ENCODE measurements at places on chromosomes 5 and 9.

- DNase-seq, result no peak
Measured at GRCh38 chr9:112378328-112379176, 1.4 kb upstream of the HSDL2 start.

DNA sequence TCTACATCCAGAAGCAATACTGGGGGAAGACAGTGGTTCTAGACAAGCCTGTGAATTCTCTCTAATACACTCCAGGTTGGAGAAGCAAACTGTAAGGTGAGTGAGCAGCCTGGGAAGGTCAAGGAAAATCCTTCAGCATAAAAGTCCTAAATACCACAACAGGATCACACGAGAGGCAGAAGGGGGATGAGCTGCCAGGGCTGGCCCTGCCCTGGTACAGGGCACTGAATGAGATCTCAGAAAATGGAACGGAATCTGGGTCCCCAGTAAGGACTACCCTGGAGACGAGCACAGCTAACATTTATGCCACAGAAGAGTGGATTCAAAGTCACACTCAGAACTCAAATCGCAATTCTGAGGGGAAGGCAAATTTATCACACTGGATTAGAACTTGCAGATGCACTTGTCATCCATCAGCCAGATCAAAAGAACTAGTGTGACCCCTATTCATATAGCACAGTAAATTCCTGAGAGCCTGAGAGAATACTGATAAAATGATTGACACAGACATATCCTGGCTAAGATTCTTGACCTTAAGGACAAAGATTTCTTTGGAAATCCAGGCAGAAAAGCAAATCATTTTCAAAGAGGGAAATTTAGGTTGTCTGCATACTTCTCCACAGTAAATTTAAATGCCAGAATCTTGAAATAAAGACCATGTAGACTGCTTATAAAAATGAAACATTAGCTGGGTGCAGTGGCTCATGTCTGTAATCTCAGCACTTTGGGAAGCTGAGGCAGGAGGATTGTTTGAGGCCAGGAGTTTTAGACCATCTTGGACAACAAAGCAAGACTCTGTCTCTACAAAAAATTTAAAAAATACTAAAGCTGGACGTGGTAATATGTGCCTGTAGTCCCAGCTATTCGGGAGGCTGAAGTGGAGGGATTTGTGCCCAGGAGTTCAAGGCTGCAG lies 25.6 kb downstream of the FYB1 start:
- no peak for DNase-seq

GRCh38 chr9:81596679-81597418 lies 92.5 kb downstream of the TLE1 start:
- no peak for DNase-seq

GRCh38 chr5:122683631-122684030 lies 91.2 kb upstream of the SNX2 start:
- no peak for DNase-seq

DNA sequence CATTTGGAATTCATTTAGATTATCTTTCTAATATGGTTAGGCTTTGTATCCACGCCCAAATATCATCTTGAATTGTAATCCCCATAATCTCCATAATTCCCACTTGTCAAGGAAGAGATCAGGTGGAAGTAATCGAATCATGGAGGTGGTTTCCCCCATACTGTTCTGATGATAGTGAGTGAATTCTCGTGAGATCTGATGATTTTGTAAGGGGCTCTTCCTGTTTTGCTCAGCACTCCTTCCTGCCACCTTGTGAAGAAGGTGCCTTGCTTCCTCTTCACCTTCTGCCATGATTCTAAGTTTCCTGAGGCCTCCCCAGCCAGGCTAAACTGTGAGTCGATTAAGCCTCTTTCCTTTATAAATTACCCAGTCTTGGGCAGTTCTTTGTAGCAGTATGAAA lies 527.5 kb upstream of the ARRDC3 start:
- peak; percentile 42 for DNase-seq

DNA sequence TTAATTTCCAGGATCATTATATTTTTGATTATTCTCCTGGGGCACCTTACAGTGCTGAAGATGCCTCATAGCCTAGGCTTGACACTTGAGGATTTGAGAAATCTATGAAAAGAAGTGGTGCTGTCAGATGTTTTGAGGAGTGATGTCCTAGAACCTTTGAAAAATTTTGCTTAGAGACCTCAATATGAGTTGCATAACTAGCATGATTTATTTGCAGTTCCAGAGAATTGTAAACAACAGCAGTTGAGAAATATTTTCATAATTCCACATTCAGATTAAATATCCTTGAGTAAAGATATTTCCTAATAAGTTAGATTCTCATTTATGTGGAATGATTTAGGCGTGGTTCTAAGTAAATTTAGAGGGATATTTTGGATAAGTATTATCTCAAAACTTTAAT lies 225.8 kb downstream of the ADAMTSL1 start:
- DNase-seq, result no peak

GRCh38 chr5:155066886-155067595 lies 53.5 kb downstream of the KIF4B start:
- no peak for DNase-seq

- DNase-seq, result no peak
Measured at GRCh38 chr5:171155621-171156020, 153.4 kb upstream of the TLX3 start.

GRCh38 chr9:130608554-130609134 lies 29.3 kb downstream of the FUBP3 start:
- no peak for DNase-seq

DNA sequence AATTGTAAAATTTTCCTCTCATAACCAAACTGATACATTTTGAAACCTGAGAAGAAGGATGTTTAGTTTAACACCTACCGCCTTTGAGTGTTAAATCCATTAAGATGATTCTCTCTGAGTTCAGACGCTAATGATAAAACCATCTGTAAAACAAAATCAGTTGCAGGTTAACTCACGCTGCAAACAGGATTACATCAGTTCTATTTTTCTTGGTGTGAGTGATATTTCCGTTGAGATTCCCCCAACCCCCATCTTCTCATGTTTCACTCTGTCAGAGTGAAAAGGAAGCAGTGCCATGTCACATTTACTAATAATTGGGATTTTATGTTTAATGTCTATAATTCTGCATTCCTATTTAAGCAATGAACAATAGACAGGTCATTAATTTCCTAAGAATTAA lies 146.5 kb downstream of the FANCC start:
- DNase-seq, result peak; percentile 44

GRCh38 chr9:137302118-137302448 lies at the start of gene NRARP:
Gene NRARP, minus strand, starts transcription at chr9:137302271. Its CDS starts 343 bp downstream, at chr9:137301928.
- DNase-seq, result peak; percentile 91

- no peak for DNase-seq
Measured at GRCh38 chr9:86638109-86638508, 283.9 kb upstream of the TUT7 start.

DNA sequence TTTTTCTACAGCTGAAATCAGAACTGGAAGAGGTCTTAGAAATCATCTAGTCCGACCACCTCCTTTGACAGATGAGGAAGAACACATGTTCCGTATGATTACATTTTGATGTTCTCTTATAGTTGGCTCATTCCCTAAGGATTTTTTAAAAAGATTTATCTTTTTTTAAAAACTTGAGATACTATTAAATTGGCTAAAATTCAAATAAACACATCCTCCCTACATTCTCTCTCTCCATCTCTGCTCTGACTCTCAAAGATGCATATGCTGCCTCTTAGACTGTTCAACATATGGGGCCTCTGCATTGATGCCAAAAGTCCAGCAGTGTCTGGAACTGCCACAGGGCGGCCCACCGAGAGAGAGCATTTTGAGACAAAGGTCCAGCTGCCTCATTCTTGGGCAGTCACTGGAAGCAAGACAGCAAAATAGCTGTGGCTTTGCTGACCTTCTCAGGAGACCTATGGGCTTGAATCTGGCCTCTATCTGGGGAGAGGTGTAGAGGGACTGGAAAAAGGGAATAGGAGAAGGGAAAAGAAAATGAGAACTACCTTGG lies 12.8 kb upstream of the TSSK1B start:
- DNase-seq, result no peak

DNA sequence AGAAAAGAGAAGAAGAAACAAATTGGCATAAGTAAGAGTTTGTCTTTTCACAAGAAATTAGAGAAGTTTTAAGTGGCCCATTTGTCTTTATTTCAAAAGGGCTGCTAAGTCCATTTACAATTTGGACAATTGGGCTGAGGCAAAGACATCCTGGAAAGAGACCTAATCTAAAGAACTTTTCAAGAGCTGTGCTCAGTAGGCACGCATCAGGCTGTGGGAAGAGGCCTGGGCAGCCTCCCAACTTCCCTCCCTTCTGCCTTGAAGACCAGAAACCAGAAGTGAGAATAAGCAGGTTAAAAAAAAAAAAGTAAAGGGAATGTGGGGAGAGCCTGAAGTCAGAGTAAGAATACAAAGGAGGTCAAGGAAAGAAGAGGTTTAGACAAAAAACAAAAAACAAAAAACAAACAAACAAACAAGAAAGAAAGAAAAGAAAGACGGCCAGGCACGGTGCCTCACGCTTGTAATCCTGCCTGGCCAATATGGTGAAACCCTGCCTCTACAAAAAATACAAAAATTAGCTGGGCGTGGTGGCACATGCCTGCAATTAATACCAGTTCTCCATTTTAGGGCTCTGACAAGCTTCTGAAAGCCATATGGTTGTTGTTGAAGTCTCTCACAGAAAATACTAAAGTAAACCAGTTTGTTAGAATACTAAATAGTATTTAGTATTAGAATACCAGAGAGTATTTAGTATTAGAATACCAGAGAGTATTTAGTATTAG lies 48.0 kb upstream of the CEP78 start:
- DNase-seq, result no peak

DNA sequence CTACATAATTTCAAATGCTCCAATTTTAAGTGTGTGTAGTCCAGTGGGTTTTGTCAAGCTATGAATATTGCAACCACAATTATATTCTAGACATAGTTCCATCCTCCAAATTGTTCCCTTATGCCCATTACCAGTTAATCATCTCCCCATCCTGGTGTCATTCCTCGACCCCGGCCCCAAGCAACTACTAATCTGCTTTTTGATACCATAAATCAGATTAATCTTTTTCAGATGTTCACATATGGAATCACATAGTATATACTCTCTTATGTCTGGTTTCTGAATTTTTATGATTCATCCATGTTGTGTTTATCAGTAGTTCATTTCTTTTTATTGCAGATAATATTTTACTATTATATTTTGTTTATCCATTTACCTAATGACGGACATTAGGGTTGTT lies 148.4 kb upstream of the RORB start:
- DNase-seq, result no peak

DNA sequence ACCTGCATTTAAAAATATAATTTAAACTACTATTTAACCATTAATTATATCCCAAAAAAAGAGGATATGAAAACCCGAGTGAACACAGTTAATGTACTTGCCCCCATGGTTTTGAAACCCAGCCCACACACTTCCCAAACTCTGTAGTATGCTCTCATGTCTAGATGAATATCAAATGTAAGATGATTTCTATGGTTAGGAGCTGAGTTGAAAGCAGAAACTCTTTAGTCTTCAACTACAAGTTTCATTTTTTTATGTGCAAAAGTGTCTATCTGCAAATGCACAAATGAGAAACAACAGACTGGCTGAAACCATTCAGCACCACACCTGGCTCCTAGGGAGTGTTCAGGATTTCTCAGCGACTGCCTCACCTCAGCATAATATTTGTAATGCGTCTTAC lies 183.3 kb downstream of the SEMA5A start:
- no peak for DNase-seq

DNA sequence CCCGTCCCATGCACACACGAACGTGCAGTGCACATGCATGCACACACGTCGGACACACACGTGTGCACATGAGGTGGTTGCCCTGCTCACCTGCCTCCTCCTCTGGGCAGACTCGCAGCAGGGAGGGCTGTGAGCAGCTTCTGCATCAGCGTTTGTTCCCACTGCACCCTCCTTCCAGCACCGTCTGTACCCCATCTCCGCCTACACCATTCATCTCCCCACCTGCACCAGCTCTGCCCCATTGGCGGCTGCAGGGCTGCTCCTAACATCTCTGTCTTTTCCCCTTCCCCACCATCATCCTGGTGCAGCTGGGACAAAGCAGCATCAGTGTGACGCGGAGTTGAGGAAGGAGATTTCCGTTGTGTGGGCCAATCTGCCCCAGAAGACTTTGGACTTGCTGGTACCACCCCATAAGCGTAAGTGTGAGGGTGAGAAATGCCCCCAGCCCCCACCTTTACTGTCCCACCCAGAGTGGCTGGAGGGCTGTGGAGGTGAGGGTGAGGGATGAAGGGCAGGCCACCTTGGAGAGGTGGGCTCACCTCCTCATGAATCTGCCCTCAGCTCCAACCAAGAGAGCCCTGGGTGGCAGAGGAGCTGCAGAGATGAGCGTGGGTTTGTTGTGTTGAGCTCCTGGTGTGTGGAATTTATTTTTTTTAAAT lies 234.6 kb downstream of the CACNA1B start:
- DNase-seq, result no peak

DNA sequence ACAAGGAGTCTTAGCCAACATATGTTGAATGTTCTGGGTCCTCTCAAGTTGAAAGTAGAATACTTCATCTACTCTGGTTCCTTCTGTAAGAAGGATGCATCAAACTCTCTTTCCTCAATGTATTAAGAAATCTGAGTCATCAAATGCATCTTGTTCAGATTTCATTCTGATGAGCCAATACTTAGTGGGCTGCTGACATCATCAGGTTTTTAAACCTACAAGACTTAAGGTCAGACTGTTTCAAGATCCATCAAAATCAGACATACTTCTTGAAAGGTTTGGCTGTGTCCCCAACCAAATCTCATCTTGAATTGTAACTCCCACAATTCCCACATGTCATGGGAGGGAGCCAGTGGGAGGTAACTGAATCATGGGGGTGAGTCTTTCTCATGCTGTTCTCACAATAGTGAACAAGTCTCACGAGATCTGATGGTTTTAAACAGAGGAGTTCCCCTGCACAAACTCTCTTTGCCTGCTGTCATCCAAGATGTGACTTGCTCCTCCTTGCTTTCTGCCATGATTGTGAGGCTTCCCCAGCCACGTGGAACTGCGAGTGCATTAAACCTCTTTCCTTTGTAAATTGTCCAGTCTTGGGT lies 168.8 kb downstream of the RAPGEF6 start:
- DNase-seq, result no peak

GRCh38 chr5:151812757-151813309 lies 41.1 kb downstream of the G3BP1 start:
- DNase-seq, result no peak

- DNase-seq, result no peak
Measured at GRCh38 chr5:134534726-134535110, 9.2 kb downstream of the JADE2 start.

DNA sequence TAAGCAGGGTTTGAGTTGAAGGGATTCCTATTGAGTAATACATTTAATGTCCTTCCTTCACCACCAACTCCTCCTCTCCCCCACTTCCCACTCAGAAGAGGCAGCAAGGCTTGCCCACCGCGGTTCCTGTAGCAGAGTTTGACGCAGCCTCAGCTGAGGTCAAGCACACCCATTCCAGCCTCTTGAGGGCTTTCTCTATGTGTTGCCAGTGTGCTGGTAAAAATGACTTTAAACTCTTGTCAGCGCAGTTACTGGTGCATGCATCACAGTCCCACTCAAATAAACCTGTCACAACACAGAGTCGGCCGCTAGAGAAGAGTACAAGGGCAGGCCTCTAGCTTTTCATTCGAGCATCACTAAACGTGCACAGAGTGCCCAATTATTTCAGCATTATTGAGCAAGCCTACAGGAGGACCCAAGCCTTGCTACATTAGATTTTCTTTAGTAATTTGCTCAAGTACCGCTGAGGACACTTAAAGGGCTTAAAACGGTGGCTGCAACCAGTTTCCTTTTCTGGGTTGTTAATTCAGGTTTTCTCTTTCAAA lies 79.6 kb downstream of the TLE4 start:
- no peak for DNase-seq

GRCh38 chr5:173778152-173778782 lies 109.9 kb upstream of the CPEB4 start:
- DNase-seq, result peak; percentile 33

Measured in OCI-LY7 (cell line).